ENCODE measurements at places on chromosomes 3 and 15.

DNA sequence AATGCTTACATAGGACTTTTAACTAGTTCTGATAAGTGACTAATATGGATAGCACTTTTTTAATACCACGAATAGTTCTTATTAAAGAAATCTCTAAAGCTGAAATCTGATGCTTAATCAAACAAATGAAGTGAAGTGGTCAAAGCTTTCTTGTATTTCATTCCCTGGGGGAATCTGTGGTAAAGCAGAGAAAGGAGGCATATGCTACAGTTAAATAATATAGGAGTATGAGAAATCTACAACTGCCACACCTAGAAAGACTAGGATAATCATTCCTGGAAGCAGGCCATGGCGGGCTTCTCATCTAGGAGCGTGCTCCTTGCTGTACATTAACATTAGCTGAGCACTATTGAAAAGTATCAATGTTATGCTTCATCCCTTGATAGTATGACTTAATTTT, 835.7 kb downstream of the OTOL1 start:
- DNase-seq: no peak

DNA sequence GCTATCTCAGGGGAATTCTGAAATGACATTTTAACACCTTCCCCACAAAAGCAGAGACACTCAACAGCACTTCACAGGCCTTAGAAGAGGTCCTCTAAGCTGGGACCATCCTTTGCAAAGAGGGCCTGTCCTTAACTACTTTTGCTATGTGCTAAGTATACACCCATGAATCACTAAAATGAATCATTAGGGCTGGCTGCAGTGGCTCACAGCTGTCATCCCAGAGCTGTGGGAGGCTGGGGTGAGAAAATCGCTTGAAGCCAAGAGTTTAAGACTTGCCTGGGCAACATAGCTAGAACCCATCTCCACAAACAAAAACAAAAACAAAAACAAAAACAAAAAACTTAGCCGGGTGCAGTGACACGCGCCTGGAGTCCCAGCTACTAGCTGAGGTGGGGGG, 53.9 kb upstream of the MELTF start:
- no peak for DNase-seq

DNA sequence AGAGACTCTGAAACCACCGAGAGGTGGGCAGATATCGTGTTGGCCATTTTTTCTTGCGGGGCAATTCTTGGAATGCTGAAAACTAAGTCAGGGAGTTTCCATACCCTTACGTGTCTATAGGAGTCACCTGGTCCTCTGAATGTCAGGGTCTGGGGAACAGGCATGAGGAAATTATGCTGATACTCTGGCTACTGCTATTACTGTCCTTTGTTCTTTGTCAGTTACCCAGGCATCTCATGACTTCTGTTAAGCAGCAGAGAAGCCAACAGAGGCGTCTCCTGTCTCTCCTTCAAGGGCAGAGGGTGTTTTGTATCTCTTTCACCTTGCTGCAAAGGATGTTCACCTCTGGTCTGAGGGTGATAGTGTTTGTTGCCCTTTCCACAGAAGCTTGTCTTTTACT, 559.5 kb upstream of the CCDC54 start:
- DNase-seq: no peak

DNA sequence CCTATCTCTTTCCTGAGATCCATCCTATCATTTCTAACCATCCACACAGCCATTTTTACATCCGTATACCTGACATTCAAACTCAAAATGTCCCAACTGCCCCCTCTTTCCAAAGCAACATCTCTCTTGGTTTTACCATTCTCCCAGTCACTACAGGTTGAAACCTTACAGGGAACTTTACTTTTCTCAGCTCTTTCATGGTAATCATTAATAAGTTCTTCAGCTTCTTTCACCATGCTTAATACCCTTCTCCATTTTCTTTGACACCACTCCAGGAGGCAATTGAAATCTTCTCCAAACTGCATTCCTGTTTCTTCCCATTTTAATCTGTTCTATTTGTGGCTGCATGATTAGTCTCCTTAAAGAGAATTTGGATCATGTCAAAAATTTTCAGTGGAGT, 352.5 kb downstream of the GAP43 start:
- DNase-seq: no peak

DNA sequence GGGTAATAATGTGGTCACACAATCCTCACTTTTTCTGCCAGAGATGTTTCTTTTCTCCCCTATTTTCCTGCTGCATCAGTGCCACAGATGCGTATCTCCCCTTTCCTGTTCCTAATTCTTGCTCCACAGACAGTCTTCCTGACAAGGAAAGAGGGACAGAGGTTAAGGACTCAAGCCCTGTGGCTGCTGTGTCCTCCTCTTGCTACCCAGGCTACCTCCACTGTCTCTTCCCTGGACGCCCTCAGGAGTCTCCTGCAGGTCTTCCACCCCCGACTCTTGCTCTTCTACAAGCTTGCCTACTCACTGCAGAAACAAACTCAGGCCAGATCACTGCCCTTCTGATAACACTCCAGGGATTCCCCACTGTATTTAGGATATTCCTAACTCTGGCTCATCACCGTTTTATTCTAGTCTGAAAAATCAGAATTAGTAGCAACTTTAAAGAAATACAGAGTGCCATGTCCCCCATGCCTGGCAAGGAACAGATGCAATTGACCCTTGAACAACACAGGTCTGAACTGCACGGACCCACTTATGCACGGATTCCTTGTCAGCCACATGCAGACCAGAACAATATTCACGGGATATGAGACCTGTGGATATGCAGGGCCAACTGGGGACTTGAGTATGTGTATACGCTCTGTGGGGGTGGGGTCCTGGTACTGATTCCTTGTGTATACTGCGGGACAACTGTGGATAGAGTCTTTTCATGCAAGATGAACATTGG, 151.8 kb downstream of the GHSR start:
- no peak for DNase-seq

GRCh38 chr3:136184703-136185102, 11.4 kb downstream of the MSL2 start:
- DNase-seq: no peak

DNA sequence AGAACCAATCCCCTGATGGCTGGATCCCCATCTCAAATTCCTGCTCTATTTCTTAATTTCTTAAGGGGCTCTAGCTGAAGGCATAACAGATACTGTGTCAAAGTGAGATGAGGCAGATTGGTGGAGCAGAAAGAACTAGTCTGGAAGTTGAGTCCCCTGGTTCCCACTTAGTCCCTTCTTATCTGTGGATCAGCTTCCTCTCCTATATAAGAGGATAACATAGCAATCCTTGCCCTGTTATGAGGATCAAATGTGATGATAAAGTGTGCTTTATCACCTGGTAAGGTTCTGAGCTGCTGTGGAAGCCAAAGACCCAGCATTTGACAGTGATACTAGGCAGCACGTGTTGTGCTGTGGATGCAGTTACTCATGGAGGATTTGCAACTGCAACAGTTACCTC, 8.1 kb upstream of the SIN3A start:
- DNase-seq: no peak

DNA sequence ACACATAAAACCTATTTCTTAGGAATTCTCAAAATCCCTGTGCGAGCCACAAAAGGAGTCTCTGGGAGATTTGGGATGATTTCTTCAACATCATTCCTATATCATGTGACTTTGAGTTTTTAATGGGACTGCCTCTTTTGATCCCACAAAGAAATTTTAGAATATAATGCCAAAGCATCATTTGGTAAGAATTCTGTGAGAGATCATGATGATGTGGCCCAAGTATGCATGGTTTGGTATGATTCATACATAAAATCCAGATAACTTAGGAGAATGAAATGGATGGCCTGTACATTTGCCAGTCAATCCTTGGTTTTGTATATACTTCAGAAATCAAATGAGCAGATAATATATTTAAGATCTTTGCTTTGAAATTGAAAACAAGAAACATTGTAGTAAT, 61.3 kb downstream of the UBE2E2 start:
- DNase-seq: no peak

GRCh38 chr3:138775254-138775595, 59.5 kb downstream of the PIK3CB start:
- DNase-seq: no peak

DNA sequence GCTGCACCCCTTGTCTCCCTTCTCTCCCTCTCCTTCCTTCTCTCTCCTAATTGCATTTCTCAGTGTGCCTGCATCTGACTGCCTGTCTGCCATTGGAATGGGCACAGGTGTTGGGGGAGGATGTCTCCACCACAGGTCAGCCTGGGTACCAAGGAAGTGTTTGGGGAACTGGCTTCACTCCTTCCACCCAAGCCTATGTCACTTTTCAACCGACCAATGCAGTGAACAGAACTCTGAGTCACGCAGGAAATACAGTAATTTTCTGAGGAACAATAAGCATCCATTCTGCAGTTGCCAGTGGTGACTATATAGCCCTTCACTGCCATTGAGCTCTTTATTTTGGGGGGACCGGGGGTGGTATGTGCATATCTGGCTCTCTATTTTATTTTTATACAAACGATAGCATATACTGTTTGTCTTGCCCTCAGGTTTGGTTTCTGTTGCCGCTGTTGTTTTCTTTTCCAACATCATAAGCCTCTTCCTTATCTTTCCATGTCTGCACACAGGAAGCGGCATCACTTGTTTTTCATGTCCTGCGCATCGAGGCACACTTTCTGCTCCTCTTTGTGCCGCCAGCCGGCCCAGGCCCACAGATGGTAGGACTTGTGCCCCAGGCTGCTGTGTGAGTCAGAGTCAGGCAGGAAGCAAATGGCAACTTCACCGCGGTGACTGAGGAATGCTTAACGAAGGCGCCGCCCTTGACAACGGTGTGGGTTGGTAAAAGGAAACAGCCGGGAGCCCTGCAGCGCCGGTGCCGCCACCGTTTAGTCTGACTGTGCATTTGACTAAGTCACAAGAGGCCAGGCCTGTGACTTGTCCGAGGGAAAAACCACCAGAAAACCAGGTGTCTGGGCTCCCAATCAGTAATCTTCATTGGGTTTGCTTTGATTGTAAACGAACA, 21.1 kb upstream of the CDCP1 start:
- DNase-seq: peak; percentile 98

- no peak for DNase-seq
These were observed 122.6 kb downstream of the CADM2 start for GRCh38 chr3:85081191-85081906.

DNA sequence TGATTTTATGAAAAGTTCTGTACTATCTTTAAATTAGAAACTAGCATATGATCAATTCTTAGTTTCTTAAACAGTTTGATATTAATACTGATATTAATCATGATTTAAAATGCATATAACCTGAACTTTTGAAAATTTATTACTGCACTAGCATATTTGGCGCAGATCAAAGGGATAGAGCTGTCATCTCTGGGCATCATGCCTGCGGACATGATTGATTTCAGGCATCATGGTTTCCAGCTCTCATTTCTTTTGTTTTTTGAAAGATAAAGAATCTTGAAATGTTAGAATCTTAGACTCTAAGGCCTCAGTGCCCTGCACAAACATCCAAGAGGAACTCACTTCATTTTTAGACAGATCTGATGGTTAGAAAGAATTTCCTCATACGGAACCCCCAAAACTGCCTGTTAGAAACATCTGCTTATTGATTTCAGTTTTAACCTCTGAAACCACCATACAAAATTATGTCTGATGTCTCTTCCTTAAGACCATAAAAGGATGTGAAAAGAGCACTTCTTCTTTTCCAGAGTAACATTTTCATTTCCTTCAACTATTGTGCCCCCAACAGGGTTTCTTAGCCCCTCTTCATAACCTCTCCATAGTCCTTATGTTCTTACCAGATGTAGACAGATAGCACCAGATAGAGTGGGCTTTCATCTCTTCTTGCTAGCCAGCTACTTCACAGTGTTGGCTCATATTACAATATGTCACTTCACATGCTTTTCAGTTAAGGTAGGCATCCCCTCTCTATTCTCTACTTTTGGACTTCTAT, 110.8 kb downstream of the BBX start:
- DNase-seq: no peak

DNA sequence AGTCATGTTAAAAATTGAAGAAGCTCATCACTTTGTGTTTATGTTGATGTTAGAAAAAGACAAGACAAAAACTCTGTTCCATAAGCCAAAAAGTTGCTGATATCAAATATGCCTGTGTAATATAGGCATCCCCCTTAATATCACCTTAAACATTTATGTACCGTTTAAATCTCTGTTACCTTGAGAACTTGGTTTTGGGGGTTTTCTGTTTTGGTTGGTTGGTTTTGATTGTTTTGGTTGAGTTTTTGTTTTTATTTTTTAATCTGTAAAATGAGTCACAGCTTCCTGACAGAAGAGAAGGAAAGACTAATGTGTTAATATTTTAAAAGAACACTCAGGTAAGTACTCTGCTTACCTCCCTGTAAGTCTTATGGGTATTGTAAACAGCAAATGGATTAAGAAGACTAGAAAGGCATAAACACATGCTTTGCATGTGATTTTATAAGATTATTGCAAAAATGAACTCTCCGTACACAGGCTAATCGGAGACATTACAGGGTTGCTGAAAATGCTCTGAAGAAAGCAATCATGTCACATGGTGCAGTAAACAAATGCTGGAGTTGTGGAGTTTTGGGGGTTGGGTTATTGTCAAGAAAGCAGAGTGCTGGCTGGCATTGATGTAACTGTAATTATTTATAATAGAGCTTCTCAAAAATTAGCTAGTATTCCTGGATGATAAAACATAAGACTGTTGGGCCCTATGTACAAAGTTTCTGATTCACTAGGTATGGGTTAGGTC, 69.5 kb upstream of the MBNL1 start:
- no peak for DNase-seq

DNA sequence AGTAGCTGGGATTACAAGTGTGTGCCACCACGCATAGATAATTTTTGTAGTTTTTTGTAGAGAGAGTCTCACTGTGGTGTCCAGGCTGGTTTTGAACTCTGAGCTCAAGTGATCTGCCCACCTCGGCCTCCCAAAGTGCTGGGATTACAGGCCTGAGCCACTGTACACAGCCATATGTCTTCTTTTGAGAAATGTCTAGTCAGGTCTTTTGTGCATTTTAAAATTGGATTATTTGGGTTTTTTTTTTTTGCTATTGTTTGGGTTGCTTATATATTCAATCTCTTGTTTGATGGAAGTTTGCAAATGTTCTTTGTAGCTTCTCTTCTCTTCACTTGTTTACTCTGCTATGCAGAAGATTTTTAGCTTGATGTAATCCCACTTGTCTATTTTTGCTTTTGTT, 6.2 kb upstream of the ARPP19 start:
- DNase-seq: no peak

GRCh38 chr3:170038434-170039110, 777 bp downstream of the GPR160 start:
- DNase-seq: no peak

GRCh38 chr15:76973362-76973743, 21.6 kb upstream of the PSTPIP1 start:
- DNase-seq: peak; percentile 22

All from HCT116 (cell line).